ENCODE measurements at places on chromosomes 13 and 19.
A peak's percentile ranks its signal among the peaks of the same experiment; 100 is the strongest.

DNA sequence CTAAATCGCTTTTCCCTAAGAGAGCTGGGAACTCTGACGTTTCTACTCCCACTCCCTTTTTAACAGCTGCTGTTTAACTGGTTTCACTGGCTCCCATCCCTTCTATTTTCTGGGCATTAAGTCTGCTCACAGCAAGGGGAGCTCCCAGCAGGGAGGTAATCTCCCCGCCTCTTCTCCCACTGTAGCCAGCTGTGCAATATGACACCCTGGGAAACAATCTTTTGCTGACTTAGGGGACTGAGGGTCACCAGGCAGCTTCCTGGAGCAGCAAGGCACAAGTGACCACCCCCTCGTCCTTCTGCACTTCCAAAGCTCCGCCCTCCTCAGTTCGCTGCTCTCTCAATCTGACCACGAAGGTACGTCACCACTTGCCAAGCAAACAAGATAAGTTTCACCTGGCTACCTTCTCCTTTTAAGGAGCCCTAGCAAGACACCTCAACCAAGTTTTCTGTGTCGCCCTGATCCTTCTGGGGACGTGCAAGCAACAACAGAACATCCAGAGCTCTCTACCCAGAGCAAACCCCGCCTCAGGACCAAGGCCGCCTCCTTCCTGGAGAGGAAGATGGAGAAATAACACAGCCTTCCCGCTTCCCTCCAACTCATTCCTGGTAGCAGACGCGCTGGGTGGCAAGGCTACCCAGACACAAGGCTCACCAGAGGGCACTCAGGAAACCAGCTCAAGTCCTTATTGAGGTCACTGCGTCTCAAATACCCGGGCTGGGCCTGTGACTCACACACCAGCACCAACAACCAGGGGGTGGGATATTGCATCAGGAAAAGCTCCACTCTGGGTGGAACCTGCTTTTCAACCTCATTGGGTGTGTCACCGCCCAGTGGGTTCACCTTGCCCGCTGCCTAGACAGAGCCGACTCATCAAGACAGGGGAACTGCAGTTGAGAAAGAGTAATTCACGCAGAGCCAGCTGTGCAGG, 92.4 kb downstream of the STK24 start:
- peak; percentile 80 for DNase-seq

- no peak for DNase-seq
Observed at GRCh38 chr13:82593239-82593638, 1289.0 kb downstream of the SLITRK1 start.

DNA sequence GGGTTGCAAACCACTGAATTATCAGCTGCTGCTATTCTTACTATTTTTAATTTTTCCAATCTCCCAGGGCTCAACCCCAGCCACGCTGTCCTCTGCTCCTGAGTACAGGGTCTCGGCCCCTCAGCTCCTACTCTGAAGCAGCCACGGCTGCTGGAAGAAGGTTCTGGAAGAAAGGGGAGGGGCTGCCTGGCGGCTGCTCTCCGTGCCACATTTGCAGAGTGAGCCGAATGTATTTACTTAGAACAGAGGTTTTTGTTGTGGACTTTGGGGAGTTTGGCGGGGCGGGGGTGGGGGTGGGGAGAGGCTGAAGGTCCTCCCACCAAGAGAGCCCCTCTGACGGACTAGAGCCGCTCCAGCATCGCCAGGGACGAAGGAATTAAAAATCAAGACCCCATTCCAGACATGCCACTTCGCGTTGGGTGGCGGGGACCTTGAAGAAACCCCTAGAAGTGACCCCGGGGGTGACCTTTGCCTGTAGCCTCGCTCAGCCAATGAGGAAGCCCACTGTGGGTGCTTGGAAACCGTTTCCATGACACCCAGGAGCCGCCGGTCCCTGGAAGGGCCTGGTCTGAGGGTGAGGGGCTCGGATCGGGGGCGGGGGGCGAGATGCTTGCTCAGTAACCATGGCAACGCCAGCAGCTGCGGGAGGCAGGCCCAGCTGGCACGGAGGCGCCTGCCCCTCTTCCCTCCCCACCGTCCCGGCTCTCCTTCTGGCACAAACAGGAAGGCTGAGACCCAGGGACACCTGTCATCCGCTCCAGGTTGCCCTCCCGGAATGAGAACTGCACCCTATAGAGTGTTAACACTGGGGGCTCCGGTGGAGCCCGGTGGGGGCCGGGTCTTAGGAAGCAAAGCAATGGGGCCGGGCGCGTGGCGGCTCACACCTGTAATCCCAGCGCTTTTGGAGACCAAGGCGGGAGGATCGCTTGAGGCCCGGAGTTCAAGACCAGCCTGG, 54.2 kb upstream of the PTPRS start:
- peak; percentile 88 for DNase-seq

DNA sequence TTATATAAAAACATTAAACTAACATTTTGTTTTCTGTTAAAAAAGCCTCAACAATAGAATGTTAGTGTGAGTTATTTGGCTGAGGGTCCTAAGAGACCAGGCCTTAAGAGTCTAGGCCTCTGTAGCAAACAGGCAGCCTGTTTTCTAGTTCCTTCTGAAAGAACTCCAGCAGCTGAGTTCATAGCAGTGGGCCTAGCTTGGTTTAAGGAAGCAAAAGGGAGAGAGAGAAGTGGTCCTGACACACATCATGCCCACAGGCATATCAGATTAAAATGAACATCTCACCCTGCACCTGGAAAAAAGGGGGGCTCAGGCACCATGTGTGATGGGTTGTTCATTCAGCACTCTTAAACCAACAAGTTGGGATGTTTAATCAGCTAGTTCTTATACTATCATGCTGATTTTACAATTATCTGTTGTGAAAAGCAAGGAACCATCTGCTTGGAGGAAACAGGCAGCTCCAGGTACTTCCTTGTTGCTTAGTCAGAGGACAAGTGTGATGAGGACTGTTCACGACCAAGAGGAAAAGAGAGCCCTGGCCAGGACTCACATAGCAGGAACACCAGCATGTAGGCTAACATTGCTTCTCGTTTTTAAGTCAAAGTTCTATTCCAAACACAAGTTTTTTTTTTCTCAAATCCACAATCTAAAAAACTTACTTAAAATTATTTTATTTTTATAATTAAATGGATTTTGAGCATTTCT, 81.3 kb upstream of the FRY start:
- no peak for DNase-seq

- no peak for DNase-seq
Observed at GRCh38 chr13:49307365-49307764, 59.6 kb downstream of the CDADC1 start.

DNA sequence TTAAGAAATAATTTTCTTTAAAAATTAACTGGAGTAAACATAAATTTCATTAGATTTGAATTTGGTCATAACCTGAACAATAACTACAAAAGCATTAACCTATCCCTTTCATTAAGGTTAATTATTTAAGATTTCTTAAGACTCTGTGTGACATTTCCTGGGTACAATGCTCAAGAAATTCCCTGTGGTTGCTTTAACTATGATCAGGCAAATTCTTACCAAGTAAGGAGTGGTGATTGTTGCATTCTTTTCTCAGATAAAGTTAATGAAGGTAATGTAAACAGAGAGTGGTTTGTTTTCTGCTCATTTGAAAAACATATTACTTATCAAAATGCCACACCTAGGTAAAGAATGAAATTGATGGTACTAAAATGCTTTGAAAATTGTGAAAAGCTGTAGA, 114.8 kb upstream of the MIR17HG start:
- no peak for DNase-seq

GRCh38 chr19:32041681-32042292, 303.6 kb upstream of the ZNF507 start:
- peak; percentile 68 for DNase-seq

DNA sequence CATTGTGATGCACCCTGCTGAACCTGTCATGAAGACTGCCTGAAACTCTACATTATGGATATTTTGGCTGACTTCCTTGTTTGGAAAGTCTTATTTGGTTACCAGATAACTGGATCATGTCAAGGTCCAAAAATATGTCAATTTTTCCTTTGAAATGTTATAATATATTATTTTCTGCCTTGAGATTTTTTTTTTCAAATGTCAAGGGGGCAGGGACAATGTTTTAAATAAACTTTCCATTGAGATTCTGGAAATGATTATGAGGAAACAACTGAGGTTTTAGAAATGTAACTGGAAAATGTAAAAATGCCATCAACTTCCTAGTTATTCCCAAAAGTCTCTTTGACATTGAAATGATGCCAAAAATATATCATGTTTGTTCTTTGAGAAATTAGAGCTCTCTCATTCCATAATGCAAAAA, 117.0 kb downstream of the RFC3 start:
- no peak for DNase-seq

GRCh38 chr13:76890021-76890420, 3.8 kb upstream of the KCTD12 start:
- DNase-seq: no peak

DNA sequence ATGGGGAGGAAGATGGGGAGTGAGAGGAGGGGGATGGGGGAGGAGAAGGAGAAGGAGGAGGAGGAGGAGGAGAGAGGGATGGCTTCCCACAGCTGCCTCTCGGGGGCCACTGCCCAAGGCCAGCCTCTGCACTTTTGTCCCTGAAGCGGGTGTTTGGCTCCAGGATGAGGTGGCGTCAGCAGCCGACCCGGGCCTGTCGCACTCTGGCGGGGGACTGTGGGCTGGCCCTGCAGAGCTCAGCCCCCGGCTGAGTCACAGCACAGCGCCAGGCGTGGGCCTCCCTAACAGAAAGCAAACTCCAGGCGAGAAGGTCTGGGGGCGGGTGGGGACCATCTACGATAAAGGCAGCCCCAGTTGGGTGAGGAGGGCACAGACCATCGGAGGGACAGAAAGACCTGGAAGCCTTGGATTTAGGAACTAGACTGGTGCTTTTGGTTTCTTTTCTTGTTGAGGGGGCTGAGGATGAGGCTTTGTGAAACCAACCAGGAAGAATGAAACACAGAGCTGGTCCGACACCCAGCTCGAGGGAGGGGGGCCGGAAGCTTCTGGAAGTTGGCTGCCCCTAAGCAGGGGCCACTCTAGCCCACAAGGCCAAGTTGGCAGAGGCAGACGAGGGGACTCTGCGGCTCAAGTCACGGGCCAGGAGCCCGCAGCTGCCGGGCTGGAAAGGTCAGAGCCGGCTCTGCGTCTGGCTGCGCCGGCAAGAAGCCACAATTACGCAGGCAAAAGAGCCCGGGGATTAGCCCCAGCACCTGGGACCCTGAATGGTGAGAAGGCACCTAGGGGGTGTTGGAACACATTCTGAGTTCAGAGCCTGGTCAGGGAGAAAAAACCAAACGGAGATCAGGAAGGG, 18.2 kb downstream of the LSM4 start:
- peak; percentile 93 for DNase-seq

- DNase-seq: peak; percentile 38
Observed at GRCh38 chr19:13882836-13883235, 5.9 kb downstream of the NANOS3 start.

DNA sequence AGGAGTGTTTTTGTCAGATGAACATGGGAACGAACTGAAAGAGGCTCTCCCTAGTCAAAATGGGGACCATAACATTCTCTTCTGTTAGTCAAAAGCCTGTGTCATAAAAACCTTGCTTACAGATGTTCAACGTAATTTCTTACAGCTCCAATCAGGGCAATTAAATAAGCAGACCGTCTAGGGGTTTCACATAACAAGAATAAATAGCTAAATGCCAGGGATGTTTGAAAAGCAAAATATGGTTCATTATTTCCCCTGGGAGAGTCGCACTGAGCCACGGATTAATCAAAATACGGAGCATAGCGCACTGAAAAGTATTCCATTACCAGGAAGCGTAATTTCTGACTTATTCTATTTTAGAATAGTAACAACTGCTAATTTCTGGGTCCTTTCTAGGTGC, 63.7 kb upstream of the MRI1 start:
- no peak for DNase-seq

GRCh38 chr13:110626521-110626920, 11.2 kb downstream of the NAXD start:
- DNase-seq: peak; percentile 52

DNA sequence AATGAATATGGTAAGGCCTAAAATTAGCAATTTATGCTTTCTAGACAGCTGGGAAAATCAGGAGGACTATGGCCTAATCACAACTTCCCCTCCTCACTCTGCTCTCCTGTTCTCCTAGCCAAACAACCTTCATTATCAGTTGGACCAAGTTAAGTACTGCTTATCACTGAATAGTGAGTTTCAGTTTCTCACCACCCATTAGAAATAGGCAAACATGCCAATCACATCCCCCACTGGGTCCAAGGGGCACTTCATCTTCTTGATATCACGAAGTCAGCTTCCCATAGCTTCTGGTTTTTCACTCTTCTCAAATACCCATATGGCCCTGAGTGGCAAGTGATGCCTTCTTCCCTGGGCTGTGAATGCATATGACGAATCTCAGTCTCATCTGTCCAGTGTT, 689.6 kb downstream of the SLITRK5 start:
- no peak for DNase-seq

DNA sequence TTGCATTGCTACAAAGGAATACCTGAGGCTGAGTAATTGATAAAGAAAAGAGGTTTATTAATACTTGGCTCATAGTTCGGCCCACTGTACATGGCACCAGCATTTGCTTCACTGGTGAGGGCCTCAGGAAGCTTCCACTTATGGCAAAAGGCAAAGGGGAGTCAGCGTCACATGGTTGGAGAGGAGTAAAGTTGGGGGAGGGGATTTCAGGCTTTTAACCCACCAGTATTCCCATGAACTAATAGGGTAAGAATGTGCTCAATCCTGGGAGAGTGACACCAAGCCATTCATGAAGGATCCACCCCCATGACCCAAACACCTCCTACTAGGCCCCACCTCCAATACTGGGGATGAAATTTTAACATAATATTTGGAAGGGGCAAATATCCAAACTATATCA, 82.5 kb upstream of the MYCBP2 start:
- peak; percentile 1 for DNase-seq

DNA sequence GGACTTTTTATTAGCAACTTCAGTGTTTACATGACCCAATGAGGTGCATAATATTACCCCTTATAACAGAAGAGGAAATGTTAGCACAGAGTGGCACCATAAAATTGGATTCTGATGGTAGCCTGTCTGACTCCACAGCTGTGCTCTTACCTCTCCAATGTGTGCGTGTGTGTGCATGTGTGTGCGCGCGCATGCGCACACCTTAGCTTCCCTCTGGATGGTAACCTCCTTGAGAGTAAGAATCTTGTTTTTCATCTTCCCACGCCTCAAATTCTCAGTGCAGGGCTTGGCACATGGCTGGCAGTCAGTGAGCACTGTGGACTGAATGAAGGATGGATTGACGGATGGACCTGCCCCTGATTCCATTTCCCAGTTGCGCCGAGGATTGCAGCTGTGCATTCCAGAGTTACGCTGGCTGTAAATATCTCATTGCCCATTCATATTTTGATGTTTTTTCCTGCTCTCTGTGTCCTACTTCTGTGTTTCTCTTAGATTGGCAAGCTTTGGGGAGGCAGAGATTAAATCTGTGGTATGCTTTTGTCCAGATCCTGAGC, 99.2 kb upstream of the WASF3 start:
- DNase-seq: no peak

GRCh38 chr13:65508745-65509144, 1721.4 kb downstream of the PCDH9 start:
- DNase-seq: no peak

DNA sequence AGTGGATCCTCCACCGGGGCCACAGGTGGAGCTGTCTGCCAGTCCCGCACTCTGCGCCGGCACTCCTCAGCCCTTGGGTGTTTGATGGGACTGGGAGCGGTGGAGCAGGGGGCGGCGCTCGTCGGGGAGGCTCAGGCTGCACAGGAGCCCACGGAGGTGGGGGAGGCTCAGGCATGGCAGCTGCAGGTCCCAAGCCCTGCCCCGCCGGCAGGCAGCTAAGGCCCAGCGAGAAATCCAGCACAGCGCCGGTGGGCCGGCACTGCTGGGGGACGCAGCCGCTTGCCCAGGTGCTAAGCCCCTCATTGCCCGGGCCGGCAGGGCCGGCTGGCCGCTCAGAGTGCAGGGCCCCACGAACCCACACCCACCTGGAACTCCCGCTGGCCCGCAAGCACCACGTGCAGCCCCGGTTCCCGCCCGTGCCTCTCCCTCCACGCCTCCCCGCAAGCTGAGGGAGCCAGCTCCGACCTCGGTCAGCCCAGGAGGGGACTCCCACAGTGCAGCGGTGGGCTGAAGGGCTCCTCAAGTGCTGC, 286.4 kb downstream of the RBM26 start:
- DNase-seq: no peak

All from H7 (cell line).